ENCODE measurements at places on chromosomes 7 and 10. TPM values are rescaled to one million over a fixed set of nuclear protein-coding genes. Genes with fewer than 3 reads are reported as not detected.

- DNase-seq = no peak
These were observed 237.8 kb downstream of the ZMYND11 start for GRCh38 chr10:373015-373414.

- DNase-seq = peak; percentile 39
These were observed 51.1 kb downstream of the CPEB3 start for GRCh38 chr10:92239600-92240288.

DNA sequence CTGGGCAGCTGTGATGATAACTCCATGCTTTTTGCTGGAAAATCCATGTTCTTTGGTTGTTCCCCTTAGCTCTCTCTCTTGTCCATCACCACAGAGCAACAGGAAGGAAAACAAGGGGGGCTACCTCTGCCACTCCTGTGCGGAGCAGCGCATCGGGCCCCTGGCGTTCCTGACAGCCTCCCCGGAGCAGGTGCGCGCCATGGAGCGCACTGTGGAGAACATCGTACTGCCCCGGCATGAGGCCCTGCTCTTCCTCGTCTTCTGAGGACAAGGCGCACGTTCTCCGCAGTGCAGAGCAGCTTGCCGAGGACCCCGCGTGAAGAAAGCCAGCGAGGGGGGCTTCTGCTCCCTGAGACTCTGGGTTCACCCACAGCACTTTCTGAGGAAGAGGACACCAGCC lies 40.3 kb downstream of the IL15RA start:
- no peak for DNase-seq

CNOT4 gene
- total RNA-seq = 8.5 TPM

OPN4 gene
- total RNA-seq = not detected

DNA sequence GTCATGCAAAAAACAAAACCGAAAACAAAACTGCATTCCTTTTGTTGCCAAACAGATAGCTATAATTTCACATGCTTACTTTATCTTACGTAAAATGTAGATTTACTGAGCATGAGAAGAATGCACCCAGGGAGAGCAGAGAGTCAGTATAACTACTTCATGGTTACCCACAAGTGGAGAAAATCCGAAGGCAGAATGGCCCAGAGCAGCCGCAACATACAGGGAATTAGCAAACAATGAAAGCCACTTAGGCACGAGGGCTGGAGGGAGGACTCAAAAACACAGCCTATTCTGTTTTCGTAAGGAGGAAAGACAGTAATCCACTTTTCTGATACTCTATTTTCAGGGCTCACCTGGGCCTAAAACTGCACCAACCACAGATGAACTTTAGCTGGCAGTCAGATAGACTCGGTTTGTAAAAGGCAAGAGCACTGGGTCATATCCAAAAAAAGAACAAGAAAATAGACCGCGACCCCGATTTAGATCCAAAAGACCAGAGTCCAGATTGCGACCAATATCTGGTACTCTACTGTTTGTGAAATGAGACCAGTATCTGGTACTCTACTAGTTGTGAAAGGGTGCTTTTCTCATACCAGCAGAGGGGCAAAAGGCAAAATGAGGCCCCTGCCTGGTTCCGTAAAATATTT lies 1.3 kb downstream of the ITPRIP start:
- DNase-seq = no peak

GRCh38 chr10:46326066-46326465 lies 39.3 kb downstream of the ANTXRL start:
- no peak for DNase-seq

DNA sequence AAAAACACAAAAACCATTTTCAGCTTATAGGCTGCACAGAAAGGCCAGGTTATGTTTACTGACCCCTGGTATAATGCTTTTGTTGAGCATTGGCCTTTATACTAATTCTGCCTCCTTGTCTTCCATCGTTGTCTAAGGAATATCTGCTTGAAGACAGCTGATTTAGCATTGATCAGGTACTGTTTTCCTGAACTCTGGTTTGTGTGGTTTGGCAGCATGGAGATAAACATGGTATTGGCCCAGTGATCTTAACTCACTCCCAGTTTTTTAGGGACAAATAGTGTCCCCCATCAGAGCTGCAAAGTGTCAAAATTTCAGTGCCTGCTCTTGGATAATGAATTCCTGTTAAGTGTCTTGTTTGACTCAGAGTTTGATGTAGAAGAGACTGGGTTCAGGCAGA lies 100.8 kb downstream of the SND1 start:
- no peak for DNase-seq

- peak; percentile 78 for DNase-seq
These were observed 136.6 kb downstream of the ARID5B start for GRCh38 chr10:62037890-62038608.

GOLGA7B gene
- total RNA-seq = 1.1 TPM

CNPY1 gene
- total RNA-seq = not detected

GRCh38 chr10:48807791-48808470 lies 123.3 kb downstream of the WDFY4 start:
- DNase-seq = no peak

- no peak for DNase-seq
These were observed 22.0 kb downstream of the IMMP2L start for GRCh38 chr7:111540199-111540815.

DNA sequence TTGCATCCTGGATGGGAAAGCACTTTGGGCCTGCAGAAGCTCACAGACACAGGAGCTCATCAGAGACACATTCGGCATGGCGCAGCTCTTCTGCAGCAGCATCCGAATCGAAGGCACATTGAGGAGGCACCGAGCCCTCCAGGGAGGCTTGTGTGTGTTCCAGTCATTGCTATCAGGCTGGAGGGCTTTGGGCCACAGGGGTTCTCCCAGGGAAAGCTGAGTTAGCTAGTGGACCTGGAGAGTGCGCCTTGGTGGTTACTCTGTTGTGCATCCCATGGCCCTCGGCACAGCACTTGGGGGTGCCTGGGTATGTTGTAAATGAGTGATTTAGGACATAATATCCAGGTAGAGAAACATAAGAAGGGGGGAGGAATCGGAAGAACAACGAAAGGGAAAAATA lies 388.7 kb upstream of the RNF32 start:
- DNase-seq = no peak

DNA sequence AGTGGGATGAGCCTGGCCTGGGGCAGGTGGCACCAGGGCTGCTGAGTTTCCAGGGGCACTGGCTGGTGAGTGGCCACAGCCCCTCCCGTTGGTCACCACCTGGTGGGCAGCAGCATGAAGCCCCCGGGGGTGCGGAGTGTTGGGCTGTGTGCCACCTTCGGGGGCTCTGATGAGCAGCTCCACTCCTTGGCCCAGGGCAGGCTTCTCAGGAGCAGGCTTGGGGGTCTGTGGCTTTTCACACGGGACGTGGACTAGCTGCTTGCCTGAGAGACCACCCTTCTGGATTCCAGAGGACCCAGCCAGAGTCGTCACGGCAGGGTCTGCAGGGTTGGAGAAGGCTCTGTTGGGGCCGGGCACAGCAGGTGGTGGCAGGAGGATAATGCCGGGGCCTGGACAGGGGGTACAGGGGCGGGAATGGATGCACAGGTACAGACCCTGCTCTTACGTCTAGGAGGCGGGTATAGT lies 193.1 kb downstream of the ADARB2 start:
- no peak for DNase-seq

GRCh38 chr10:129093641-129094040 lies 373.4 kb upstream of the MGMT start:
- DNase-seq = no peak

GRCh38 chr10:18463673-18464211 lies 187.6 kb downstream of the NSUN6 start:
- DNase-seq = no peak

DNA sequence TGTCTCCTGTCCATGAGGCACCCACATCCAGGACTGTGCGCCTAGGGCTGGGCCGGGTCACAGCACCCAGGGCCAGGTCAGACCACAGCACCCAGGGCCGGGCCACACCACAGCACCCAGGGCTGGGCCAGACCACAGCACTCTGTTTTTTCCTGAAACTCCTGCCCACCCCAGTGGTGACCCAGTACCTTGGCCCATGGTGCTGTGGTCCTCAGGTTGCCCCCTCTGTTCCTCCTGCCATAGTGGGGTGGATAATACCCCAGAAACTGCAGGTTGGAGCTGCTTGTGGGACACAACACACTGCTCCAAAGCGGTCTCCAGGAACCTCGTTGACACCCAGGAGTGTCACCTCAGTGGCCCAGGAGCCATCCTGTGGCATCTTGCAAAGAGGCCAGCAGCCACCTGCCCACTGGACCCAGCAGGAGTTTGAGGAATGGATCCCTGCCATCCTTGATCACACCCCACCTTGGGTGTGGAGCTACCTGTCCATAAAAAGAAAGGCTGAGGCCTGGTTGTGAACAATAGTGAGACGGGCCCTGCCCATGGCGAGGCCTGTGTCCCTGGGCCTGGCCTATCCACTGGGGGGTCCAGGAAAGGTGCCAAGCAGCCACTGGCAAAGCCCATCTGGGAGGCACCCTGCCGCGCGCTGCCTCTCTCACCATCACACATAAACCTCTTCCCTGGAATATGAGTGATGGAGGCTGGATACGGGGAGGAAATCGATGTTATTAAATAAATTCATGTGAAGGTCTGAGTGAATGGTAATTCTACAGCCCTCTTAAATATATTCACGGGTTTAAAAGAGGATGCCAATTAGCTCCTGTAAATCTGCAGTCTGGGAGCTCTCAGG lies 89.0 kb downstream of the NKX6-2 start:
- no peak for DNase-seq

- no peak for DNase-seq
These were observed 368.5 kb upstream of the HPS1 start for GRCh38 chr10:98815039-98815885.

GRCh38 chr7:45689797-45690761 lies 115.9 kb downstream of the ADCY1 start:
- no peak for DNase-seq

- DNase-seq = no peak
These were observed 110.1 kb downstream of the SNX13 start for GRCh38 chr7:17830206-17830605.

DNA sequence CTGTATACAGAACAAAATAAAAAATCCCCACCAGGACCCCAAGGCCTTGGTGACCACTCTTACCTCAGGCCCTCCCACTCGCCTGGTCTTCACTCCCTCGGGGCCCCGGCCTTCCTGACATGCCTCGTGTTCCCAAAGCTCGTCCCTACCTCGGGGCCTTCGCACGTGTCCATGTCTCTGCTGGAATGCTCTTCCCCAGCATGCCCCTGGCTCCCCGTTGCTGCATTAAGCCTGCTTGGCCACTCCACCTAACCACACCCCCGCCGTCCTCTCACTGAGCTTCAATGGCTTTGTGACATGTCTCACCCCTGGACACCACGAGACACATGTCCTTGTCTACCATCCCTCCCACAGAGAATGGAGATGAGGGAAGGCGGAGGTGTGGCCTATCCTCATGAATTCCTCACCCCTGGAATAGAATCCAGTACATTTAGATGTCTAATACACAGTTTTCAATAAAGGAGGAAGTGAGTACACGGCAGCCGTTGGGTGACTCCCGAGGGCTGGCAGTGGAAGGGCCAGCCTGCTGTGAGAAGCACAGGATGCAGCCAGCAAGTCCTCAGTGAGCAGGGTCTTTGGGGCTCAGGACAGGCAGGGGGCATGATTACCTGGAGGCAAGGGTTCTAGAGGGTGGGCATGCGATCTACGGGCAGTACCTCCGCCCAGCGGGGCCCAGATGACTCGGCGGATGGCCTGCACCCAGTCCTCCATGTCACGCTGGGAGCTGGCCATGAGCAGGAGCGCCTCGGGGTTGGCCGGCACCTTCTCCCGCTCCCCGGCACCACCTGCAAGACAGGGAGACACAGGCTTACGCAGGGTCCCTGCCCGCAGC lies 125.7 kb downstream of the ARHGAP22 start:
- DNase-seq = no peak

AGAP4 gene
- 11.1 TPM for total RNA-seq

CYP2C19 gene
- total RNA-seq = not detected

DNA sequence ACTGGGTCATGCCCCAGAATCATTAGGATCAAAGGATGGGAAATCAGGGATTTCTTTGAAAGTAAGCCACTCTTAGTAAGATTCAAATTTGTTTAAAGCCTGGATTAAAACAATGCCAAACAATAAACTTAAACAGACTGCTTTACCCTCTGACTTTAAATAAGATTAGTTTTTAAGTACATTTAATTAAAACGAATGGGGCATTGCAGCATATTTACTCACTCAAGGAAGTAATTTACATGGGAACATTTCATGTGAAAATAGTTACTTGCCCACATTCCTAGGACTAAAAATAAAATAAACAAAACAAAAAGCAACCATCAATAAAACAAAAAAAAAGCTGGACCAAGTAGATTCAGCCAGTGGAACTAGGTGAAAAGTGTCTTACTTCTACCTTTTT lies 7.8 kb downstream of the ABLIM1 start:
- no peak for DNase-seq

- DNase-seq = no peak
These were observed 282.3 kb downstream of the SEMA3D start for GRCh38 chr7:84904561-84904960.

GRCh38 chr7:4959893-4960292 lies 906 bp upstream of the MMD2 start:
- no peak for DNase-seq

GRCh38 chr10:80199828-80200227 lies 5.5 kb downstream of the ANXA11 start:
- peak; percentile 81 for DNase-seq

PTEN gene
- 49.9 TPM for total RNA-seq

TMEM270 gene
- total RNA-seq = not detected

DNA sequence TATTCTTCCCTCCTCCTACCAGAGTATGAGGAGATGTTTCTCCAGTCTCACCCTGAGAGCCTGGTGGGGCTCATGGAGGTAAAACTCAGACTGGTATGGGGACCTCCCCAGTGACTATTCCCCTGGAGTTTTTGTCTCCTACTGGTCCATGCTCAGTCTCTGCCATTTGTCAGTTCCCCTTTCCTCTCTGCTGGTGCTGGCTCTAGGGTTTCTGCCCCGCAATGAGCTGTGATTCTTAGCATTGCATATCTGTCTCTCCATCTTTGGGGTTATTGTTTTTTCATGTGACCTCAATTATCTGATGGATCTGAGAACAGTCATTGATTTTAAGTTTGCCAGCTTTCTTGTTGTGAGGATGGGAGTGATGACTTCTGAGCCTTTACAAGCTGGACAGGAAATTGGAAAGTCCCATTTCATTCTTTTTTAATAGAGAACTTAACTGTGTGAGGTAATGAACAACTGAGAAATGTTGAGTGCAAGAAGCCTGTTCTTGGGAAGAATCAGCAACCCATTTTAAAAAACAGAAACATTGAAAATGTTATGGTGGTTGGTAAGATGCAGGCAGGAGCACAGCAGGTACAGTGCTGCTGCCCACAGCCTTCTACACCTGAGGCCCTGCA lies 26.9 kb downstream of the NACAD start:
- no peak for DNase-seq

DNA sequence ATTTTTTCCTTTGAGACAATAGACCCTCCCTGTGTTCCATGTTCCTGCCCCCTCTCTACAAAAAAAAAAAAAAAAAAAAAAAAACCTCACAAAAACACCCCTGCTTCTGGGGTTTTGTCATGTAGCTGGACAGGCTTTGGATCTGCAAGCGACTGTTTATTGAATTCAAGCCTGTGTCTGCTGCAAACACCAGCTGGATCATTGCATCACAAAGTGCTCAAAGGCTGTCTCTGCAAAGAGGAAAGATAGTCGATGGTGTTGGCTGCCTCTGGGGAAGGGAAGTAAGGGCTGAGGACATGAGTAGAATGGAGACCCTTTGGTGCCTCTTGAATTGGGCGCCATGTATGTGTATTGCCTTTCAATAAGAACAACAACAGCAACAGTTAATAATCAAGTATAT lies 471.2 kb downstream of the PLXNA4 start:
- no peak for DNase-seq
